ENCODE measurements at places on chromosomes 5 and 9.
A peak's percentile ranks its signal among the peaks of the same experiment; 100 is the strongest.

DNA sequence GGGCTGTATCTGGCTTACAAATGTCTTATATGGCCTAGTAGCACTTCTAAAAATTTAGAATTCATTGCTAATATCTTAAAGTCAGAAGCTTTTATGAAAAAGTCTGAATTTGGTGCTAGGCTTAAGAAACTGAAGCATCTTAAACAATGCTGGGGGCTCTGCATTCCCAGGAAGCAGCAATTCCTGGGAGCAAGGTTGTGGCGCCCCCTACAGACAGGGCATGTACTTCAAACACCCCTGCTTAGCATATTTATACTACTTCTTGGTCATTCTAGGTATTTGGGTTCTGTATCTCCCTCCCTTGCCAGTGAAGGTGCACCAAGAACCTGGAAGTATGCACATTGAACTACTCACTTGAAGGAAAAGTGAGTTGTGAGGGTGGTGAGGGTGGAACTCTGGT lies 64.6 kb upstream of the GRIA1 start:
- no peak overlapping the region for H3K27ac ChIP-seq
- no peak overlapping the region for H3K4me3 ChIP-seq
- DNase-seq = no peak
- H3K4me1 ChIP-seq = no peaks in the 10 kb centered on the region
- no peaks in the 10 kb centered on the region for H3K36me3 ChIP-seq

- H3K36me3 ChIP-seq = no peaks in the 10 kb centered on the region
- no peaks in the 10 kb centered on the region for H3K4me1 ChIP-seq
- no peak overlapping the region for H3K4me3 ChIP-seq
- no peaks in the 10 kb centered on the region for H3K27me3 ChIP-seq
These were observed 42.2 kb upstream of the TNFSF8 start for GRCh38 chr9:114972510-114973136.

DNA sequence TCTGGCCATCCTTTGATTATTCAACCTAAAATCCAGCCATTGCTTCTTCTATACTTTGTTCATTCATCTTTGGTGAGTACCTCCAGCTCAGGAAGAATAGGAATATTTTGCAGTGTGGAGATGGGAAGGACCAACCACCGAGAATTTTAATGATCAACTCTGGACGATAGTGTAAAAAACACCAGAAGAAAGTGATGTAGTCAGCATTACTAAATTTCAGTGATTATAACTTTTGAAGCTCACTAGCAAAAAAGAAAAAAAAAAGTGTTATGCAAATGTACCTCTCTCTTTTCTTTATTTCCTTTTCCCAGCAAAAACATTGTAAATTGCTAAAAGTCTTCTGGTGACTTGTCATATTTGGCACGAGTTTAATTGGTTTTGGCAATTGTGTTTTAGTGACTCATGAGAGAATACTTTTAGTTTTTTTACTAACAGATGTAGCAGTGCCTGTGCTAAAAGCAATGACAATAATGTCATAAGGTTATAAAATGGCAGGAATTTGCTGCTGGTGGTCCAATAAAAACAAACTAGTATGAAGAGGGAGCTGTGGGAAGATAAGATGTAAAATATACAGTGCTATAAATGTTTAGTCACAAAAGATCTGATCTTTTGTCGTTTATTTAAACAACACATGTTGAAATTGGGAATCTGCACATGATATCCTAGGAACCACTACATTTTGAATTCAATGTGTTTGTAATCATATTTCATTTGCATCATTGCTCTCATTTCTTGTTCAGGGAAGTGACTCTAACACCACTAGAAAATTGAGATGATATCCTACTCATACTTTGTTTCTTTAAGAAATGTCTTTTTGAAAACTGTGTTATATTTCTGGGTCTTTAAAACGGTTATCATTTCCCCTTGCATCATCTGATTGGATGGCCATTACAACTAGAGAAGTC lies 81.3 kb upstream of the ERCC6L2 start:
- no peaks in the 10 kb centered on the region for H3K36me3 ChIP-seq
- H3K4me3 ChIP-seq = no peak overlapping the region
- peaks cover 9% of the 10 kb centered on the region for H3K4me1 ChIP-seq
- peak overlapping the region; percentile 51 for H3K27ac ChIP-seq

DNA sequence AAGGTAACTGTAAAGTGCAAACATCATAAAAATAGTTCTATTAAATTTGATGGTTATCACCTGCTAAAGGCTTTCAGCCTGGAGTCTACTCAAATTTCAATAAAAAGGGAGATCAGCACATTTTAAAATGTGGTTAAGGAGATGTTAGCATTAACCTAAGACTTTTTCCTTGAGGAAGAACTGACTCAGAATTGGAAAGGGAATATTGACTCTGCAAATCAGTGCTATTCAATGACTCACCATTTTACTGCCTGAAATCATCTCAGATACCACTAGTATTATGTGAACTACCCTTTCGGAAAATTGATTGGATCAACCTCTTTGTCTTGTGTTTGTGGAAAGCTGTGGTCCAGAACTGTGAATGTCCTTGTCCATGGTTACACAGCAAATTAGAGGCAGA lies 113.3 kb downstream of the ADRB2 start:
- no peaks in the 10 kb centered on the region for H3K4me1 ChIP-seq
- no peak overlapping the region for H3K27ac ChIP-seq
- no peak for DNase-seq
- no peaks in the 10 kb centered on the region for H3K36me3 ChIP-seq
- H3K4me3 ChIP-seq = no peak overlapping the region

GRCh38 chr9:10050016-10050415 lies 562.8 kb downstream of the PTPRD start:
- H3K4me3 ChIP-seq = no peak overlapping the region
- no peak for DNase-seq
- H3K36me3 ChIP-seq = no peaks in the 10 kb centered on the region
- H3K4me1 ChIP-seq = no peaks in the 10 kb centered on the region
- no peak overlapping the region for H3K27ac ChIP-seq

- peaks cover 10% of the 10 kb centered on the region for H3K4me1 ChIP-seq
- H3K36me3 ChIP-seq = no peaks in the 10 kb centered on the region
- peak; percentile 78 for DNase-seq
- no peak overlapping the region for H3K4me3 ChIP-seq
- no peak overlapping the region for H3K27ac ChIP-seq
These were observed 110.4 kb upstream of the NR5A1 start for GRCh38 chr9:124617477-124618141.

- H3K4me1 ChIP-seq = no peaks in the 10 kb centered on the region
- peak overlapping the region; percentile 49 for H3K4me3 ChIP-seq
- H3K36me3 ChIP-seq = no peaks in the 10 kb centered on the region
These were observed 300 bp upstream of the SVEP1 start for GRCh38 chr9:110579862-110580219.

DNA sequence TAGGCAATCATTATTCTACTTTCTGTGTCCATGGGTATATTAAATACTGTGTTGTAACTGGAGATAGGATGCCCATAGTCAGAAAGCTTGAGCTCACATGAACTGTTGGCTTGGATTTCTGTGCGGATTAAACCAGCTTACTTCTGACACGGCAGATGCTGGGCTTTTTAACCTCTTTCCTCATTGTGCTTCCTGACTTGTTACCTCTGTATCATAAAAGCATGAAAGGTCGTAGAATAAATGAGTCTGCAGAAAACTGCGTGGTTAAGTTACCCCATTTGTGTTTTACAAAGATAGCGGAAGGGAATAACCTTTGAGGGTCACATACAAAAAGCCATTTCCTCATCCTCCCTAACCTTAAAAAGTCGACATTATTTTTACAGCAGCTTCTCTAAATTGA lies 199.5 kb upstream of the DMRT1 start:
- no peak overlapping the region for H3K27ac ChIP-seq
- peaks cover 29% of the 10 kb centered on the region for H3K27me3 ChIP-seq
- no peak overlapping the region for H3K4me3 ChIP-seq
- no peaks in the 10 kb centered on the region for H3K36me3 ChIP-seq
- H3K4me1 ChIP-seq = no peaks in the 10 kb centered on the region

DNA sequence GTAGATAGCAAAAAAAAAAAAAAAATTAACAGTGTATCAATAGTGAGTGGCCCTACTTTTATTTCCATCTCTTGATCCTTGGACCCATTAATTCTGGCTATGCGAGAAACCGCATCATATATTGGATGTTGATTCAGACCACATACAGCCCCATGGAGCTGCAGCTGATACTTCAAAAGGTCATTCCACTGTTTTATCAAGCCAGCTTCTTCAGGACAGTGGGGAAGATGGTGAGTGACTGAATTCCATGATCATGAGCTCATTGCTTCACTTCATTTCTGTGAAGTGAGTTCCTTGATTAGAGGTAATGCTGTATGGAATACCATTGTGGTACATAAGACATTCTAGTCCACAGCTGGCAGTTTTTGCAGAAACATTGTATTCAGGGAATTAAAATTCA lies 222.9 kb upstream of the MEF2C start:
- H3K4me1 ChIP-seq = no peaks in the 10 kb centered on the region
- no peak for DNase-seq
- H3K36me3 ChIP-seq = no peaks in the 10 kb centered on the region
- H3K27ac ChIP-seq = no peak overlapping the region
- no peak overlapping the region for H3K4me3 ChIP-seq
- H3K27me3 ChIP-seq = no peaks in the 10 kb centered on the region

DNA sequence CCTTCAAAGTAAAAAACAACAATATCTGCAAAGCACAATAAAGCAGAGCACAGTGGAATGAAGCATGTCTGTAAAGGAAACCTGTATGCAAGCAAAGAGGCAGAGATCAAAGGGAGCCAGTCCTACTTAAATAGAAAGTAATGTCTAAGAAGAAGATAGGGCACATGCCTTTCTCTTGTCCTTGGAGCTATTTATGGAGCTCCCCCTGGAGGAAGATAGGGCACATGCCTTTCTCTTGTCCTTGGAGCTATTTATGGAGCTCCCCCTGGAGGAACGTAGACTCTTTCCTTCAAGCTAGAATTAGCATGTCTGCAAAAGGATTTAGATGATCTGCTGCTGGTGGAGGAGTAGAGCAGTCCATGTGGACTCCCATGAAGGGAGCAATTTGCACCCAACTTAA lies 168.1 kb upstream of the RASEF start:
- no peak overlapping the region for H3K27ac ChIP-seq
- peaks cover 2% of the 10 kb centered on the region for H3K4me1 ChIP-seq
- H3K27me3 ChIP-seq = no peaks in the 10 kb centered on the region
- no peak overlapping the region for H3K4me3 ChIP-seq
- no peaks in the 10 kb centered on the region for H3K36me3 ChIP-seq
- DNase-seq = no peak

DNA sequence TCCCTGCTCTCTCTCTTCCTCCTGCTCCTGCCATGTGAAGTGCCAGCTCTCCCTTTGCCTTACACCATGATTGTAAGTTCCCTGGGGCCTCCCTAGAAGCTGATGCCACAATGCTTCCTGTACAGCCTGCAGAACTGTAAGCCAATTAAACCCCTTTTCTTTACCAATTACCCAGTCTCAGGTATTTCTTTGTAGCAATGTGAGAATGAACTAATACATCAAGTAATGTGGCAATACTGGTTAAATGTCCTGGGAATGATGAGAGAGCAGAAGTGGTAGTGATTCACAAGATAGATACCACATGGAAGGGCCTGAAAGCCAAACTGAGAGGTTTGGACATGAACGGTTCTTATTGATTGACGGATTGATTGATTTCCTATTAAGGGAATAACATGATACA lies 62.6 kb upstream of the IL12B start:
- no peak overlapping the region for H3K27ac ChIP-seq
- no peak overlapping the region for H3K4me3 ChIP-seq
- no peaks in the 10 kb centered on the region for H3K36me3 ChIP-seq
- DNase-seq = no peak
- H3K4me1 ChIP-seq = no peaks in the 10 kb centered on the region
- H3K27me3 ChIP-seq = peaks cover 13% of the 10 kb centered on the region

- peaks cover 2% of the 10 kb centered on the region for H3K4me1 ChIP-seq
- no peak for DNase-seq
- H3K27ac ChIP-seq = 0 out of 2 replicates have a peak overlapping the region, but pooled peaks have one; percentile 0
- H3K36me3 ChIP-seq = peaks cover 29% of the 10 kb centered on the region
- H3K4me3 ChIP-seq = no peak overlapping the region
These were observed 138.6 kb downstream of the TRIO start for GRCh38 chr5:14281746-14282181.

DNA sequence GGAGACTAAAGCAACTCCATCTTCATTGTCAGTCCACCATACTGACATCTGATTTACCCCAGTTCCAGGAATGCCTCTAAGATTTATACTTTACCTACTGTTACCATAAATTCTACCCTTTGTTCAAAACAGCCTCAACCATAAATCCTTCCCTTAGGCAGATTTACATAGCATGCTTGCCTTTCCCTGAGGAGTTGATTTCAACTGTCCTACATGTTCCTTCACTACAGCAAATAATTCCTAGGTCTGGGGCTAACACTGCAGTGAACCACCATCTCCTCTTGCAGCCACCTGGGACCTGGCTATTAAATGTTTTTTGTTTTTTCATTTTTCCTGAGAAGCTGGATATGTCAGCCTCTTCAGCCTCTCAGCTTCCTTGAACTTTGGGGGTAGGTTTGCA lies 166.9 kb upstream of the PDE4D start:
- DNase-seq = no peak
- H3K4me3 ChIP-seq = no peak overlapping the region
- no peaks in the 10 kb centered on the region for H3K27me3 ChIP-seq

GRCh38 chr9:92949266-92949982 lies 2.1 kb downstream of the FGD3 start:
- H3K4me1 ChIP-seq = no peaks in the 10 kb centered on the region
- DNase-seq = no peak
- H3K27ac ChIP-seq = no peak overlapping the region
- H3K27me3 ChIP-seq = peaks cover 12% of the 10 kb centered on the region

DNA sequence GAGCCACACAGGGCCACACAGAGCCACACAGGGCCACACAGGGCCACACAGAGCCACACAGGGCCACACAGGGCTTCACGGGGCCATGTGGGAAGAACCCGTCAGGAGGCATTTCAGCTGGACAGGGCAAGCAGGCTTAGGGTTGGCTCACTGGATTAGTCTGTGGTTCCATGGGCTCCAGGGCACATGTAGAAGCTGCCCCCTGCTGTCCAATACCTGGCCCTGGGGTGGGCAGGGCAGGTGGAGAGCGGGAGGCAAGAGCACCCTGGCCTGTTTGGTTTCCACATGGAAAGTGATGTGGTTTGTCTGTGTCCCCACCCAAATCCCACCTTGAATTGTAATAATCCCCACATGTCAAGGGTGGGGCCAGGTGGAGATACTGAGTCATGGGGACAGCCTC lies 16.4 kb upstream of the LPCAT1 start:
- no peaks in the 10 kb centered on the region for H3K27me3 ChIP-seq
- H3K4me1 ChIP-seq = no peaks in the 10 kb centered on the region
- H3K4me3 ChIP-seq = no peak overlapping the region
- DNase-seq = no peak
- H3K36me3 ChIP-seq = no peaks in the 10 kb centered on the region
- no peak overlapping the region for H3K27ac ChIP-seq

GRCh38 chr5:74409166-74409706 lies 231.3 kb downstream of the ENC1 start:
- peaks cover 10% of the 10 kb centered on the region for H3K4me1 ChIP-seq
- no peaks in the 10 kb centered on the region for H3K27me3 ChIP-seq
- no peak for DNase-seq

Data from SK-N-SH (cell line).